DMS53 (cell line): ENCODE measurements at places on chromosomes 6 and 20.

- DNase-seq, result no peak
These were observed 145.2 kb upstream of the THEMIS start for GRCh38 chr6:128046033-128046432.

GRCh38 chr20:25054995-25055629 lies 2.8 kb downstream of the ACSS1 start:
- DNase-seq, result no peak

DNA sequence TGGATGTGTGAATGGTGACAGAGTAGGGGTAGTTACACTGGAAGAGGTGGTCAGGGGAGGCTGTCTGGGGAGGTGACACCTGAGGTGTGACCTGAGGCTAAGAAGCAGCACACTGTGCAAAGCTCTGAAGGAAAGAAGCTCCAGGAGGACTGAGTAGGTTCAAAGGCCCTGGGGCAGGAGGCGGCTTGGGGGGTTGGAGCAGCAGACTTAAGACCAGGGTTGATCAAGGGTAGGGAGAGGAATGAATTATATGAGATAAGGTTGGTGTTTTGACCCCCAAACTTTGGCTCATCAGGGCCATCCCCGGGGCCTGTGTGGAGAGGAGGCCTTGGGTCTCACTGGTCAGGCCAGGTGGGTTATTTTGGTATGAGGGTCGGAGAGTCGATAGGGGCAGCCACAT lies 166.1 kb downstream of the GRM4 start:
- no peak for DNase-seq

- no peak for DNase-seq
These were observed 9.4 kb downstream of the TFAP2A start for GRCh38 chr6:10405513-10405900.

DNA sequence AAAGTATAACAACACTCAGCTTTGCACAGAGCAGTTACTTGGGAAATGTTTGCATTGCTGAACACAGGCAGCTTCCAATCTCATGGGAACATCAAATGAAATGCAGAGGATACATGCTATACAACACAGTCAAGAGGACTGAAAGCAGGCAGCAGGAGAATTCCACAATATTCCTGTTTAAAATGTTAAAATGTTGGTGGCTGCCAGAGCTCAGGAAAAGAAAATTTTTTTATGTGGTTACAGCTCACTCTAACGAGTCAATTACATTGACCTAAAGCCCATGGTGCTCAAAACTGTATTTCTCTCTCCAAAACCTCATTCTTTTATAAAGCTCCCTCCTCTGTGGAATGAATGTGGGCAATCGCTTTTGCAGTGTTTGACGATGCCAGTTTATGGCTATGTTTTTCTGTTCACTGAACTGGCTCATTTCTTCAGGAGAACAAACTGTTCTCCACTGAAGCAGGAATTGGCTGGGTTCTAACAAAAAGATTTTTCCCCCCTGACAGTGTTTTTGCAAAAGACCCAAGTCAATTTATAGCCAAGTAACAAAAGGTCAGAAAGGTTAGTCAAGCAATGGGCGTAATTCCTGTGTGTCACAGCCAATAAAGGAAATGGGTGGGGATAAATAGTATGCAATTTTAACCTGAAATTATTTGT lies 69.0 kb downstream of the ZHX3 start:
- DNase-seq, result no peak

DNA sequence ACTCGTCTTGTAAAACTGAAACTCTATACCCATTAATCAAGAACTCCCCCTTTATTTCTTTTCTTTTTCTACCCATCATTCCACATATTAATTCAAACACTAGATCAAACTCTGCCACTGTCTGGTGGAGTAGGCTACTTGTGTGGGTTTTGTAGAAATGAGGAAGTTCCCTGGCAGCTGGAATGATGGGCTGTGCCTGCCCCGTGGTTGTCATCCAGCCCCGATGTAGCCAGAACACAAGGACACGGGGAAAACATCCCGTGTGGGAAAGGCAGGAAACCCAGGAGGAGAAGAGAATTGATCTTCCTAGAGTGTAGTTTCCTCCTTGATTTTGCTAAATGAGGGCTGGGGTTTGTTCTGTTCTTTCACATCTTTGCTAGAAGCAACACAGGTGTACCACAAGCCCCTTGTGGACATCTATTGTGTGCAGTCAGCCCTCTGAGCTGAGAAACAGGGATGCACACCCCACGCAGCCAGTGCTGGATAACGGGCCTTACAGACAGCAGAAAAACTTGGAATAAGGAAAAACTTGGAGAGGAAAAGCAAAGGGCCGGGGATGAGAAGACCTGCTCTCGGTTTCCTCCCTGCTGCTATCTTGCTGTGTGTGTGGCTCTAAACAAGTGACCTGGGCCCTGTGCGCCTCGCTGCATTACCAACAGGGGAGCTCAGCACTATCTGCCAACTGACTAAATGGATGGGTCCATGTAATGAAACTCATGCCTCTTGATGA lies 88.0 kb downstream of the SCML4 start:
- no peak for DNase-seq

- DNase-seq, result peak; percentile 44
These were observed 93.6 kb upstream of the UST start for GRCh38 chr6:148653138-148653776.

GRCh38 chr6:51450248-51450957 lies 631.7 kb downstream of the TFAP2B start:
- no peak for DNase-seq

GRCh38 chr6:45574014-45574461 lies 196.3 kb upstream of the SUPT3H start:
- no peak for DNase-seq

- DNase-seq, result peak; percentile 13
These were observed 6.4 kb upstream of the EXOC2 start for GRCh38 chr6:699319-699718.
